ENCODE measurements at places on chromosomes 6 and 20.

- DNase-seq = no peak
Measured at GRCh38 chr6:153435787-153436186, 304.7 kb upstream of the RGS17 start.

DNA sequence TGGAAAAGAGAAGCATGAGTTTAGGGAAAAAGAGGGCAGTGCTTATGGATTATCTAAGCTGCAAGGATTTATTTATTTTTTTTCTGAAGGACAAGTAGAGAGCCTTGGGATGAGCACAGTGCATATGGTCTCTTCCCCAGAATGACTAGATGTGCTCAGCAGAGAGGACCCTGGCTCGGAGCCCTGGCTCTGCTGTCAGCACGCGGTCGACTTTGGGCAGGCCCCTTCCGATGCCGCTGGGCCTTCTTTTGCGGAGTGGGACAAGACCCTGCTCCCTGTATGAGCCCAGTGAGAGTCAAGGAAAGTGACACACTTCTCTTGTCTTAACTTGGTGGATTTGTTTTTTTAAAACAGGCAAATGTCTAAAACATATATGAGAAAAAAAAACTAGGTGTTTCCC is 51.4 kb downstream of the LRRC1 start:
- no peak for DNase-seq

GRCh38 chr6:169157197-169158148 is 96.2 kb downstream of the THBS2 start:
- DNase-seq = no peak

GRCh38 chr6:108635505-108636226 is 74.9 kb downstream of the FOXO3 start:
- no peak for DNase-seq

- DNase-seq = no peak
Measured at GRCh38 chr6:36865835-36866234, 8.8 kb downstream of the PPIL1 start.

- no peak for DNase-seq
Measured at GRCh38 chr6:34953061-34954025, 64.3 kb downstream of the ANKS1A start.

DNA sequence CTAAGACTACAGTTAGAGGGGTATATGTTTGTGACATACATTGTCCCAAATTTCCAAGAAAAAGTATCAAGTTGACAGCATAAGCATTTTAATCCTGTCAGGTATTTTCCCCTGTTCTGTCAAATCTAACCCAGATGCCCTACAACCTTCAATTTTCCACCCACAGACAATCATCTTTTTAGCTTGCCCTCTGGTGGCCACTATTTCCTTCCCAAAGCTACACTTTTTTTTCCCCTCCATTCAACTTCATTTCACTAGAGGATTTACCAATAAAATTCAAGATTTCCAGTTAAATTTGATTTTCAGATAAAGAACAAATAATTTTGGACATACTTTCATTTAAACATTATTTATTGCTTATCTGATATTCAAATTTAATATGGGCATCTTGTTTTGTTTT is 286.6 kb downstream of the TENT5A start:
- no peak for DNase-seq

GRCh38 chr20:47359530-47360296 is 3.2 kb upstream of the ZMYND8 start:
- DNase-seq = no peak

DNA sequence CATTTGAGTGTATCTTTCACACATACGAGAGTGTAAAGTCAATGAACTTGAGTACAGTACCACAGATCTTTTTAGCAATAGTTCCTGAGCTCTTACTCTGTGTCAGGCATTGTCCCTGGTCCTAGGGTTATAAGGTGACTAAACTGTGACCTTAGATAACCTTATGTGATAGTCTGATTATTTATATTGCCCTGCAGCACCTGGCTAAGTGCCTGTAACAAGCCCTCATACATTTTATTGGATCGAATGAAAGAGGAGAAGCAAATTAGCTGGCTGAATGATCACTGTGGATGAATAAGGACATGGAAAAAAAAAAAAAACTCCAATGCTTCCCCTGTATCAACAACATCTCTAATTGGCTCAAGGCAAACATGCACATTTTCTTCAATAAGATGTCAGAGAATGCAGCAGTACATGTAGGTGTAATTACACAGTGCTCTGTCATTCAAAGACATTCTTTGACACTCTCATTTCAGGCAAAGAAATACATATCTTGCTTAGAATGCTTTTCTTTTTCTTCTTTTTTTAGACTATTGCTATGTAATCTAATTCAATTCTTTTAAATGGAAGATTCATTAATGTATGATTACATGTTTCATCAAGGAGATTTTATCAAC is 153.4 kb downstream of the PHACTR1 start:
- no peak for DNase-seq

- DNase-seq = no peak
Measured at GRCh38 chr6:124961777-124962638, at the start of gene RNF217. Gene RNF217 (plus strand): TSS chr6:124962437. CDS start chr6:124962545, 108 bp downstream.

DNA sequence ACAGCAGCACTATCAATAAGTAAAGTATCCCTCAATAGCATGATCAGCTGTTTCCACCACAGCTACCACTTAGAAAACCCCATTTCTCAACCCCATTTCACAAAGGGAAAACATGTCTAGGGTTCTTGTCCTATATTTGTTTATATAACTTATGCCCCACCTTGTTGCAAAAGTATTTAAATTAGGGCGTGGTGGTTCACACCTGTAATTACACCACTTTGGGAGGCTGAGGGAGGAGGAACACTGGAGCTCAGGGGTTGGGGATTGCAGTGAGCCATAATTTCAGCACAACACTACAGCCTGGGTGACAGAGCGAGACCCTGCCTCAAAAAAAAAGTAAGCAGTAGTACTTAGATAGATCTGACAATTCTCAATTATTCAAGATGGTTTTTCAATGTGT is 3.7 kb downstream of the MRPL14 start:
- no peak for DNase-seq

DNA sequence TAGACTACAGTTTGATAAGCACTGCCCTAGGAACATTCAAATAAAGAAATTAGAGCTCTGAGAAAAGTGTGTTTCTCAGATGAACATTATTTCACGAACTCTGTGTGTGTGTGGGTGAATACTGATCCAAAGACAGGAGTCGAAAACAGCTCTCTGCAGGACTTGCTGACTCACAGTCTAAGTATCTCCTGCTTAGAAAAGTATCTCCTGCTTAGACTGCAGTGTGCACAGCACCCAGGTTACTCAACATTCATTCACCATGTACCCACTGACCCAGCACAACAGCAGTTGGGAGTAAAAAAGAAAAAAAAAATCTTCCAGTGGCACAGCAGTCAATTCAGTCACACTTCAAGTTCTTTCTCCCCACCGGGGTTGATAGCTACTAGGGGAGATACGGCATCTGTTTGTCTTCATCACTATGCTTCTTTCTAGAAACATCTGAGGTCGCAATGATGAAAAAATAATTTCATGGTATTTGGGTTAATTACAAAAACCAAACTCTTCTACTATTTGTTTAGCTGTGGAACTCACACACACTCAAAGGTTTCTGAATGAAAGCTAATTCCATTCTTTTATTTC is 48.0 kb downstream of the GCLC start:
- no peak for DNase-seq

DNA sequence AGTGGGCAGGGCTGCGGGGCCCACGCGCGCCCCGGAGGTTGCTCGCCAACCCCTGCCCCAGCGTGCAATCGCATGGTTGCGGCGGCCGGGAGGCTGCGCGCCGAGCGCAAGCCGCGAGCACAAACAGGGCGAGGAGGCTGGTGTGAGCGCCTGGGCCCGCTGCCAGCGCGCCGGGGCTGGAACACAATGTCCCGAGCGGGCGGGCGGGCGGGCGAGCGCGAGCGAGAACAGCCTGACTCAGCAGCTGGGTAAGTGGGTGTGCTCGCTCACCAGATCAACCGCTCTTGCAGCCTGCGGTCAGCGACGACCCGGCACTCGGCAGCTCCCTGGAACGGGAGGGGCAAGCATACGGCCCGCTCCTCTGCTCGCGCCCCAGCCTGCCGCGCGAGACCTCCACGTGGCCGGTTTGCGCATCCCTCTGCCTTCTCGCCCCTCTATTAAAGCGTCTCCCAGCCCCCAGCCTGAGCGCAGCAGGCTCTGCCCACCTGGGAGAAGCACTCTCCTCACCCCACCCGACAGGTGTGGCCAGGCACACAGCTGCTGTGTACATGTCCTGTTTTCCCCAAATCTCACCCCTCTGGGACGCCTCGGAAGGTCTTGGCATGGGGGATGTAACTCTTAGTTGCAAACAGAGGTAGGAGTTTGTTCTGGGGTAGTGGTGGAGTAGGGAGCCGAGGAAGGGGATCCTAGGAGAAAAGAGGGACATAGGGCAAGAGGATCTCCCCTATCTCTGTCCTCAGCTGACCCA is 8.7 kb upstream of the ARMC12 start:
- peak; percentile 66 for DNase-seq

DNA sequence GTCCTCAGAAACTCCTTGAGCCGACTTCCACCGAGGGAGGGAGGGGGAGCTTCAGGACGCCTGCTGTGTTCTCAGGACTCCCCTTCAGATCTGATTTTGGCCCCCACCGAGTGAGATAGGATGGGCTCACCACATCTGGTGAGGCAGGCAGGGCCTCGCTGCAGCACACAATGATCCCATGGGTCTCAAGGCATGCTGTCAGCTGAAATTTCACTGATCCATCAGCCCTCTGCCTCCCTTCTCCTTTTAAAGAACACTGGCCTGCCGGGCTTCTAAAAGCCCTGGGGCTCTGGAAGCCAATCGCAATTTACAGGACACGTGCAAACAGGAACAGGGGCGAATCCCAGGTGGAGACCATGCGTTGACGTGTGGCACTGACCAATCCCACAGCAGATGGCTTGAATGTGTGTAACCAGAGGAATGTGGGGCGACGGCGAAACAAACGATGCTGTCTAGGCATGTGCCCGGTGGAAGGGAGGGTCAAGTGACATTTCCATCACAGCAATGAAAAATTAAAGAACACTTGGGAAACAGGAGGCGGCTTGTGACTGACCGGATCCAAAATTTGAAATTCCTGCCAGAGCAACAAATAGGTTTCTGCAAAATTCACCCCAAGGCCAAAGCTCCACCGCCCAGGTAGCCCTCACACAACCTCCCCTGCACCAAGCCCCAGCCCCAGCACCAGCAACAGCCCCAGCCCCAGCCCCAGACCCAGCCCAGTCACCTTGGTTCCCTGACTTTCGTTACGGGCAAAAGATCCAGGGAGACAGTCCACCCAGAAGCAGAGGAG is 167.1 kb upstream of the ZNF337 start:
- no peak for DNase-seq

GRCh38 chr20:6765469-6766058 is 1.9 kb upstream of the BMP2 start:
- DNase-seq = no peak

GRCh38 chr6:136362421-136363356 is 73.0 kb upstream of the BCLAF1 start:
- no peak for DNase-seq

GRCh38 chr20:59682603-59683002 is 78.3 kb downstream of the PHACTR3 start:
- no peak for DNase-seq

DNA sequence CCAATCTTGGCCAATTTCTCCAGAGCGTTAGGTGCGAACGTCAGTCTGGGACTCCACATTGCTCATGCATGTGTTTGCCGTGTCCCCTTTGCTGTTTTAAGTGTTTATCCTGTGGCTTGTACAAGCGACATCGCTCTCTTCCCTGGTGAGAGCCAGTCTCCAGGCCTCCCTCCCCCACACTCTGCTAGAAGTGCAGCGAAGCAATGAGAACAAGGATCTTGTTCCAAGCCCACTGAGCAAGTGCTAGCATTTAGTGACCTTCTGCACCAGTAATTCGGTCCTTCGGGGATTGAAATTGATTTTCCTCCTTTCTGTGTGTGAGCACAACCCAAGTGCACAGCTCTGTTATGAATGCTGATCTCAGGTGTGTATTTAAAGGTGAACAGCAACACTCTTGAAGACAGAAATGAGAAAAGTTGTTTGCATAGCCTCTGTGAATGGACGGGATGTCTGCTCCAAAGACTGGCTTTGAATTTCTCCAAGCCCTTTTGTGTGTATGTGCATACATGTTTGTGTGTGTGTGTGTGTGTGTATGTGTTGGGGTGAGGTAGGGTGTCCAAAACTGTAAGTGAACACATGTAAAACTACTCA is 29.0 kb downstream of the CD83 start:
- no peak for DNase-seq

GRCh38 chr6:162345051-162345511 is 382.5 kb downstream of the PRKN start:
- no peak for DNase-seq

GRCh38 chr6:71335544-71335943 is 46.9 kb downstream of the OGFRL1 start:
- no peak for DNase-seq

- no peak for DNase-seq
Measured at GRCh38 chr6:105510746-105511145, 107.9 kb upstream of the PREP start.
